ENCODE measurements at places on chromosomes 4 and X. TPM values are rescaled to one million over a fixed set of nuclear protein-coding genes. Genes with fewer than 3 reads are reported as not detected.
A peak's percentile ranks its signal among the peaks of the same experiment; 100 is the strongest.

Gene STAG2
- 45.5 TPM for total RNA-seq

DNA sequence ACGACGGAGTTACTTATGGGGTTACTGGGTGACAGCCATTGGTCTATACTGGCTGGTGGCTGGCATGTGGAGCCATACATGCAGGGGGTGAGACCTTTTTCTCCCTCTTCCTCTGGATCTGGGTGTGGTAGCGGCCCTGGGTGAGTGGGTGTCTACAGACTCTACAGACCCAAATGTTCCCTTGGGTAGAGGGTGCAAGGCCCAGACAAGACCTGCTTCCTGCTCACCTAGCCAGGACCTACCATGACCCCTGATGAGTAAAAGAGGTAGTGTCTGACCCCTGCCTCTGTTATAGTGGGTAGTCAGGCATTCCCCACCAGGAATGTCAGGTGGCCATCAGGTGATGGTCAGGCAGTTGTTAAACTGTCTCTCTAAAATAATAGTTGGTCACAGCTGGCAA lies 66.8 kb downstream of the SLC2A9 start:
- DNase-seq = no peak

- DNase-seq = no peak
These were observed 23.4 kb upstream of the ZFP42 start for GRCh38 chr4:187972135-187972534.

Gene F8A1
- not detected for total RNA-seq

DNA sequence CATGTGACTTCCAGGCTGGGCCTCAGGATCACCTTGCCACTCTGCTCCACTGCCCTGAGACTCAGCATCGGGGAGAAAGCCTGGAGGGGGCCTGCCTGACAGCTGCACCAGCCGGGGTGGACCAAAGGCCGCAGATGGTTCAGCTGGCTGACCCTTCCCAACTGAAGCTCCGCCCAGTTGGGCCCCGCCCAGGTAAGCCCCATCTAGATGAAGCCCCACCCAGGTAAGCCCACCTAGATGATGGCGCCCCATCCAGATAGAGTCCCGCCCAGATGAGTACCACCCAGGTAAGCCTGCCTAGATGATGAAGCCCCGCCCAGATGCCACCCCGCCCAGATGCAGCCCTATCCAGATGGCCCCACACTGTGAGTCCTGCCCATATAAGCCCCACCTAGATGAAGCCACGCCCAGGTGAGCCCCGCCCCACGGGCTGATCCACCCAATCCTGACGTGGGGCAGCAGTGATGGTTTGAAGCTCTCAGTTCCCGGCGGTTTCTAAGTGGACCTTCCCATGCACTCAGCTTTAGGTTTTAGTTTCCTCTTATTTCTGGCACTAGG lies 10.0 kb downstream of the ZFYVE28 start:
- DNase-seq = peak; percentile 24

- DNase-seq = no peak
These were observed 288.0 kb downstream of the SH2D1A start for GRCh38 chrX:124634363-124634762.

Gene TCEAL6
- total RNA-seq = not detected

DNA sequence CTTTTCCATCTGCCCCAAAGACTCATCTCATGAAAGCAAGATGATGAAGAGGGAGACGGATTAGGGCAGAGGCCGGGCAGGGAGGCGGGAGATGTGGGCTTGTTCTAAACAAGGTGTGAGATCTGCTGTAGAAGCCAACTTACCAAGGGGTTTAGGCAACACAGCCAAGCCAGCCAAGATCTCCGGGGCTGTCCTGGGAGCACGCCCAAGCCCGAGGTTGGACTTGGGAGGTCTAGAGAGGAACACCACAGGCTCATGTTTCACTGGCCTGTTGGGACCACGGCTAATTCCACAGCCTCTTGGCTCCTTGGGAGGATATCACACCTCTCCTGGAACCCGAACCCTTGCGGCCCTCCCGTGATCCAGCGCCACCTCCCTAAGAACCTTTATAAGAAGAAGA lies 171.4 kb downstream of the CRLF2 start:
- DNase-seq = no peak

DNA sequence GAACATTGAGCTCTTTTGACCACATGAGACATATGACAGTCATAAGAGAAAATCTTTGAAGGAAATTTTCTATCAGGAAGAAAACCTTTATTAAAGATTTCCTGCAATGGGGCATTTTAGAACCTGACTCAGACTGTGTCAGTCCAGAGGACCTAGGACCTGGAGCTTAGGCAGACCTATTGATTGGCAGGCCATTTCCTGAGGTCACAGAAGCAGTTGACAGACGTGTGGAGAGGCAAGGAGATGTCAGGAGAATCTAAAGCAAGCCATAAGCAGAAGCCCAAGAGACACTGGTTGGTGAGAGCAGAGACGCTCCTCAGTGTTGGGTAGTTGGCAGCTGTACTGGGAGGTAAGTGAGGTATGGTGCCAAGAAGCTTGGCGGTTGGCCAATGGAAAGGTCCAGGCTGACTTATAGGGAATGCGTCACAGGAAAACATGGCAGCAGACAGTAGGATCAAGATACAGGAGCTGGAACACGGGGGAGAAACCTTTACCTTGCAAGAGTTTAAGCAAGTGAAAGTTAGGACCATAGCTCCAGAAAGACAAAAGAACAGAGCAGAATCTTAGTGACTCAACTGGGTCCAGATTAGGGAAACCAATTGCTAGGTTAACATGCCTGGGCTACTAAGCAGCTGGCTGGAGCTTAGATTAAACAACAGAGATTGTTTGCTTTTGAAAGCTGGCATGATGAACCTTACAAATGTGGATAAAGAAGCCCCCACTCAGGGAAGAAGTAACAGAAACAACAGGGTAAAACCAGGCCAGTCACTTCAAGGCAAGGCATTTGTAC lies 18.6 kb downstream of the PALLD start:
- DNase-seq = peak; percentile 17

DNA sequence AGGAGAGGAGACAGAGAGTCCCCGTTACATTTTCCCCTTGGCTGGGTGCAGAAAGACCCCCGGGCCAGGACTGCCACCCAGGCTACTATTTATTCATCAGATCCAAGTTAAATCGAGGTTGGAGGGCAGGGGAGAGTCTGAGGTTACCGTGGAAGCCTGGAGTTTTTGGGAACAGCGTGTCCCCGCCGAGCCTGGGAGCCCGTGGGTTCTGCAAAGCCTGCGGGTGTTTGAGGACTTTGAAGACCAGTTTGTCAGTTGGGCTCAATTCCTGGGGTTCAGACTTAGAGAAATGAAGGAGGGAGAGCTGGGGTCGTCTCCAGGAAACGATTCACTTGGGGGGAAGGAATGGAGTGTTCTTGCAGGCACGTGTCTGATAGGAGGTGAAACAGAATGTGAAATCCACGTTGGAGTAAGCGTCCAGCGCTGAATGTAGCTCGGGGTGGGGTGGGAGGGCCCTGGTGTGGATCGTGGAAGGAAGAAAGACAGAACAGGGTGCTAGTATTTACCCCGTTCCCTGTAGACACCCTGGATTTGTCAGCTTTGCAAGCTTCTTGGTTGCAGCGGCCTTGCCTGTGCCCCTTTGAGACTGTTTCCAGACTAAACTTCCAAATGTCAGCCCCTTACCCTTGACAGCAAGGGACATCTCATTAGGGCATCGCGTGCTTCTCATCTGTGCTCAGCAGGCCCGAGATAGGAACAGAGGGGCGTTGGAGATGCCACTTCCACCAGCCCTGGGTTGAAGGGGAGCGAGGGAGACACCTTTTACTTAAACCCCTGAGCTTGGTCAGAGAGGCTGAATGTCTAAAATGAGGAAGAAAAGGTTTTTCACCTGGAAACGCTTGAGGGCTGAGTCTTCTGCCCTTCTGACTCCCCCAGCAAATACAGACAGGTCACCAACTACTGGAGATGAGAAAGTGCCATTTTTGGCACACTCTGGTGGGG lies 2.7 kb downstream of the SHOX start:
- no peak for DNase-seq

- DNase-seq = no peak
These were observed 2.8 kb downstream of the PSMD10 start for GRCh38 chrX:108088511-108088910.

Gene ENAM
- total RNA-seq = not detected

DNA sequence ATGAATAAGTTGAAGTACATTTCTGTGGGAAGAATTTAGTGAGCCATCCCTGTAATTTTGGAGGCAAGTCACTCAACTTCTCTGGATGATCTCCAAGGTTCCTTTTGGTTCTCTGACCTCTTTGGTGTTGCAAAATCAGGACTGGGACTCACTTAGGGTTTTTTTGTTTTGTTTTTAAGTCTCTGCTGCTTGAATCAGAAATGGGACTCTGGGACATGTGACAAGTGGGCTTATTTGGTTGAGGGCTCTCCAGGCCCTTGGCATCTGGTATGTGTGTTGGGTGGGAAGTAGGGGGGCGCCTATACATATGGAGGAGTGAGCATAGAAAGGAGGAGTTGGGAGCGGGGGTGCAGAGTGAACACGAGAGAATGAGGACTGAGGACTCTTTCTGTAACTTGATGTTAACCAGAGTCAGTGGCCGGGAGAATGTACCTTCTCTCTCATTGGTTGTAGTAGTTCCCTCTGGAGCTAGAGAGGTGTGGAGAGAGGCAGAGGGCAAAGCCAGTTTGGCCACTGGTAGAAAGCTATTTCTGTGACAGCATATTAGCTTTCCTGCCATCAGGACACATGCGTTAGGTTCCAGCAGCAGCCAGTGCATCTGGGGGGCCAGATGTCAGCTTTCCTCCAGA lies 1.9 kb downstream of the ARHGAP10 start:
- DNase-seq = no peak

DNA sequence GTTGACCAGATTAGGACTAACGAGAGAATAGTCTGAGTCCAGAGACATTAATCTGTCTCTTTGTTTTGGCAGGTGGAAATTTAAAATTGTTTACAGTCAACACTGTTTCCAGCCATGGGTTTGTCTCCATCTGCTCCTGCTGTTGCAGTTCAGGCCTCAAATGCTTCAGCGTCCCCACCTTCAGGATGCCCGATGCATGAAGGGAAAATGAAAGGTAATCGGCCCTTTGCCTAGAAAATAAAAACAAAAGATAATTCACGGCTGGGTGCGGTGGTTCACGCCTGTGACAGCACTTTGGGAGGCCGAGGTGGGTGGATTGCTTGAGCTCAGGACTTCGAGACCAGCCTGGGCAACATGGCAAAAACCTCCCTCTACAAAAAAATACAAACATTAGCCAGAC lies 815 bp downstream of the HCCS start:
- no peak for DNase-seq

GRCh38 chr4:44221407-44221806 lies 227.2 kb downstream of the KCTD8 start:
- no peak for DNase-seq

GRCh38 chr4:72777436-72777835 lies 208.4 kb upstream of the ADAMTS3 start:
- DNase-seq = no peak

Gene LRP2BP
- not detected for total RNA-seq

Gene MAGEA2
- total RNA-seq = not detected

Gene GAGE10
- total RNA-seq = not detected

Gene SLC9B1
- 1.5 TPM for total RNA-seq

Gene PYURF
- total RNA-seq = 187 TPM

DNA sequence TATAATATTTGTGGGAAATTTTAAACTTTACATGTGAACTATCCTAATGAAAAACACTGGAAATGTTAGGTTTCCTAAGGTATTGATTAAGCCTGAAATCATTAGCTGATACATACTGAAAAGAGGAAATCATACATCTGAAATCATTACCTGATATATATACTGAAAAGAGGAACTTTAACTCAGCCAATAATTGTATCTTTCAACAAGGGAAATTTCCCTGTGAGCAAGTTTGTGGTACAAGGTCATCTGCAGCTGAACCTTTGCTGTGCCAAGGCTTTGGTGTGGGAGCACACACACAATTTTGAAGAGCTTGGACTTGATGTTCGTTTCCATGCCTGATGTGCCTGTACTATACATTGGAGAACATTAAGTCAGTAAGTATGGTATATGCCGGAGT lies 131.9 kb upstream of the USP9X start:
- DNase-seq = no peak

GRCh38 chr4:57501720-57502119 lies 391.5 kb upstream of the IGFBP7 start:
- DNase-seq = peak; percentile 35

GRCh38 chrX:11944501-11944900 lies 186.5 kb downstream of the MSL3 start:
- DNase-seq = peak; percentile 43

- DNase-seq = no peak
These were observed 62.5 kb downstream of the ABLIM2 start for GRCh38 chr4:8095956-8096689.

Gene TXK
- not detected for total RNA-seq

Data from MG63 (cell line).